ENCODE measurements at places on chromosomes 3 and 15.
A peak's percentile ranks its signal among the peaks of the same experiment; 100 is the strongest.

DNA sequence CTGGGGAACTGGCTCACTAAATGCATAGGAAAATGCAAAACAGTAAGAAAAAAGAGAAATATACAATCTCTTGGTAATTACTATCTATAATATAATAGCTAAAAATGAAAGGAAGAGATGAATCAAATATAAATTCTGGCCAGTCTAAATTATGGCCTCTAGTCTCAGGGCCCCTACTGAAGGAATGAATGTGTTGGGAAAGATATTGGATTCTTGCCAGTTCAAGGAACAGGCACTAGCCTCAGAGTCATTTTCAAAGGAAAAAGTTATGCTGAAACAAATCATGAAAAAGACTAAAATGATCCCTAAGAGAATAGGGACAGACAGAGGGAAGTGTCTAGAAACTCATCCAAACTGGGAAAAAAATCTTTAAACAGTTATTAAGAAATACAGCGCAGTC, 62.4 kb downstream of the C3orf80 start:
- DNase-seq: no peak

- DNase-seq: no peak
Measured at GRCh38 chr3:152729906-152730305, 105.0 kb upstream of the P2RY1 start.

GRCh38 chr3:194888916-194889315, 203.2 kb downstream of the FAM43A start:
- DNase-seq: no peak

- DNase-seq: no peak
Measured at GRCh38 chr3:179852142-179852905, 184.4 kb downstream of the PEX5L start.

GRCh38 chr3:123371426-123371825, 77.5 kb downstream of the ADCY5 start:
- no peak for DNase-seq

DNA sequence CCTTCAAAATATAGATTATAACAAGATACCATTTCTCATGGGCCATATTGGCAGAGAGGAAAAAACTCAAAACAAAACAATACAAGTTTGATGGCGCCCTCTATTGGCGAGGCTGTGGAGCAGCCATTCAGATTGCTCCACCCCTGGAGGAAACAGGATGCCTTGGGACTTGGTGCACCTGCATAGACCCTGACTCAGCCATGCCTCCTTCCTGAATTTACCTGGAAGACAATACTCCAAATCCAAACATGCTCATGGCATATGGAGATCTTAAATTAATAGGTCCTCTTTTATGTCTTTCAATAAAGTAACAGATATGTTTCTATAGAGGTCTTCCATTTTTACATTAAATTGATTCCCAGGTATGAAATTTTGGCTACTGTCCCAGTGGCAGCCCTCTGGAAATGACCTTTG, 90.0 kb downstream of the APBA2 start:
- peak; percentile 59 for DNase-seq

DNA sequence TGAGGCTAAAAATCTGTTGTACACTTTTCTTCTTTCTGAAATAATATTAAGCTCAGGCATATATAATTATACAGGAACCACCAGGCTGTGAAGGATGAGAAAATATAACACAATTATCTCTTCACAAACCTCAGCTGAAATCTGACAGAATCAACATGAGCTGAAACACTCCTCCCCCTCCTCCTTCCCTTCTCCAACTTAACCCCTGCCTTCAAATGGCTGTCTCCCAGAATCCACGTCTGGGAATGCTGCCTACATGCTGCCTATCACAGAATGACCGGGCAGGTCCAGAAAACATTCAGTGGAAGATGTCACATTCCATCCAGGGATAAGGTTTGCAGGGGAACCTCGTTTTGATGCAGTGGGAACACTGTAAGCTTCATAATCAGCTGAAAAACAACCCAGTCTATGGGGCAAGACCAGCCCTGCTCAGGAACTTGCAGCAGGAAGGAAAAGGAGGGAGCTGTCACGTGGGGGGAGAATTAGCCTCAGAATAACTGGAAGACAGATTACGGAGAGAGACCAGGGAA, 44.0 kb upstream of the SEMA6D start:
- DNase-seq: no peak

GRCh38 chr15:55056500-55056899, 140.2 kb downstream of the RSL24D1 start:
- DNase-seq: no peak

DNA sequence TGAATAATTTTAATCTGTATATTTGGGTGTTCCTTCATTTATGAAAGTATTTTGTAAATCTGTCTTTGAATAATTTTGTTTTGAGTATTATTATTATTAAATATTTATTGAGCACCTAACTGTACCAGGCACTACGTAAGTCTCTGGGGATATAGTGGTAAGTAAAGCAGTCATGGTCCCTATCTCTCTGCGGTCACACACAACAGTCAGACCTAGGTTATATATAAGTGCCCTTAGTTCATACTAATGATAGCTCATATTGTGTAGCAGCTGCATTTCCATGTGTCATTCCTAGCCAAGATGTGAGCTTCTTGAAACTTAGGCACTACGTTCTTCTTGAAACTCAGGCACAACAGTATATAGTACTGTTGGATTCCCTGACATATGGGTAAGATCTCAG, 12.4 kb downstream of the NKTR start:
- DNase-seq: no peak

DNA sequence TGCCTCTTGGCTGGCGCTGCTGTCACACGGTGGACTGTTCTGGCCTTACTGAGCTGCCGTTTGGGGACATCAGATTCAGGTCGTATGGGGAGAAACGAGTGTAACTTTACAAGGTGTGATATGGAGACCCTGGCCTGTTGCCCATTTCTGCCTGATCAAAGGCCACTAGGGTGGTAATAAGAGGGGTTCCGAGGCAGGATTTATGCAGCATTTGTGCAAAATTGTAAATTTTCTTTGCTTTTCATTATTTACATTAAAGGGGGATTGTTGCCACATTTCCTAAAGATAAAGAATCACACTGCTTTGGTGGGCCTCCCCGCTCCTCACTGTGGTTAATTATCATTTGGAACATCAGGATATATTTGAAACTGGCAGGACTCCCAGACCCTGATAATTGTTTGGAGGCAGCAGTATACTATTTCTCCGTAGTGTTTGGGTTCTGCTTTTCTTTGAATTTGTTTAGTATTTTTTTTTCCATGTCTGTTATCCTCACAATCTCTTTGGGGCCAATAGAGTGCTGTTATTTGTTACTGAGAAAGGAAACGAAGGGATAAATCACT, 891 bp downstream of the NXPE3 start:
- DNase-seq: no peak

DNA sequence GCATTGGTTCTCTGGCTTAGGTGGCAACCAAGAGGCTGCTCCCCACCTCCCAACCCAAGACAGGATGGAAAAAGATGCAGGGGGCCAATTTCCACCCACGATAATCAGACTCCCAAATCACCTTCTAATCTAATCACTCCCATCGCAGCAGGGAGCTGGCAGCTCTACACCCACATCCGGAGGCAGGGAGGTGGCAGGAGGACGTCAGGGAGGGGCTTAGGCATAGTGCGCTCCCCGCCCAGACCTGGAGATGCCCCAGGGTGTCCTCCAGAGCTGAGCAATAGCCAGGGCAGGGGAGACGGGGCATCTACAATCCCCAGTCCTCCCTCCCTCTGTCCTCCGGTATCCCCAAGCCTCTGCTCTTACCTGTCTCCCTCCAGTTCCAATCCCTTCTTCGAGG, 70.5 kb upstream of the SEC13 start:
- no peak for DNase-seq

- DNase-seq: no peak
Measured at GRCh38 chr15:62050115-62050514, 10.1 kb downstream of the VPS13C start.

DNA sequence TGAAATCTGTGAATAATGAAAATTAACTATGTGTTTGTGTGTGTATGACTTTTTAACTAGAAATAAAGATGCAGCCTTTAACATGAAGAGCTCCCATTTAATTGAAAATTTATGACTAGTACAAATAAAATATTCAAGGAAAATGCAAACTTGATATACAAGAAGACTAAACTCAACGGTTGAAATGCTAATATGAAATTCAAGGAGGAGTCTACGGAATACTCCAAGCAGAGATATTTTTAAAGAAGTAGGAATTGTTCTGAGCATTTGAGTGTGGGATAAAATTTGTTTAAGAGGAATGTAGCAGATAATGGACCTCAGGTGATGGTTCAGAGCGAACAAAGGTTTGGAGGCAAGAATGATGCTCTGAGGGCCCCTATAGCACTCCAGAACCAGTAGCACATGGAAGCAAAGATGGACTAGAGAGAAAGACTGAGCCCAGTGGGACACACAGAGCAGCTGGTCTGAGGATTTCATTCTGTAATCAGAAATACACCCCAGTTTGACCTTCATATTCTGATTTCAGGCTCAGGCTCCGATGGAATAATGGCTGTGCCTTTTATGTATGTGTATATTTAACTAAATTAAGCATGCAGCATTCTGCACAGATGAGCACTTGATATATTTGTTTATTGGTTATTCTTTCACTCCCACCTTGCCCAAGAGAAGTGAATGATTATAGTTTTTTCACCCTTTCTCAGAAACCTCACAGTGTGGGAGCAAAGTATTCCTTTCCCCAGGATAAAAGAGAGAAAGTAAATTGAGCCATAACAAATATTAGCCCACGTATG, 227.1 kb downstream of the ZPLD1 start:
- no peak for DNase-seq

- DNase-seq: no peak
Measured at GRCh38 chr3:66472313-66473134, 28.3 kb downstream of the LRIG1 start.

DNA sequence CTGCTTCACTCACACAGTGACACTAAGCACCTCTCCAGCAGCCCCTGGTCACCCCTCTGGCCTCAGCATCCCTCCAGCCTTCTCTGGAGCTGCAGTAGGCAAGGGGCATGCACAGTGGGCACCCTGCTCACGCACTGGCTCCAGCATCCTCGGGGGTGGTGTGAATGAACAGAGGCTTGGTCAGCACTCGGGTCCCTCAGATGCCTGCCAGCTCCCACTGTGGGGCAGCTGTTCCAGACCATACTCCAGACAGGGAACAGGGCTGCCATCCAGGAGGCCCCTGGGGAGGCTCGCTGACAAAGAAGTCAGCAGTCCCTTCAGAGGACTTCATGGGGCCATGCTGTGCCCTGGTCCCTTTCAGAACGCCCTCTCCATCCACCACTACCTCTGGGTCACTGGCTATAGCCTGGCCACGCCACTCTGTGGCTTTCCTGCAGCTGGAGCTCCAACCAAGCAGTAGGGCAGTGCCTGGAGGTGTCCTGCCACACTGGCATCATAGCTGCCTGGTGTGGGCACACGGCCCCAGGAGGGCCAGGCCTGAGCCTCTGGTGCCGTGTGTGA, 26.3 kb downstream of the ALS2CL start:
- no peak for DNase-seq

GRCh38 chr3:197135212-197135611, 105.6 kb upstream of the MELTF start:
- no peak for DNase-seq

DNA sequence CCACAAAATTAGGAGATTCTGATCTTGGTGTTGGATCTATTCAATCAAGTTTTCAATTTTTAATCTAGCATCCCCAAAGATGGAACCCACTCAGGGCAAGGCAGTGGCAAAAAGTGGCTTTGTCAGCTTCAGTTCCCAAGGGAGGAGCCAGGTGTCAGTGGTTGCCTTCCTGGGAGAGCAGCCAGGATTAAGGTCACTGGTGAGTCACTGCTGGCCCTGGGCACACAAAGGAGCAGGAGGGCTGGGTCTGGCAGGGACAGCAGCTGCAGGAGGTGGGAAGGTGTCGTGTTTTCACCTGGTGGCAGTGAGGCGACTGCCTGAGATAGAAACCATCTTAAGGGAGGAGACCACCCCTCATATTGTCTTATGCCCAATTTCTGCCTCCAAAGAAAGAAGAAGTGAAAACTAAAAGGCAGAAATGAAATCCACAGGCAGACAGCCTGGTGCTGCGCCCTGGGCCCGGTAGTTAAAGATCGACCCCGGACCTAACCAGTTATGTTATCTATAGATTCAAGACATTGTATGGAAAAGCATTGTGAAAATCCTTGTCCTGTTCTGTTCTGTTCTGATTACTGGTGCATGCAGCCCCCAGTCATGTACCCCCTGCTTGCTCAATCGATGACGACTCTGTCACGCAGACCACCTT, 5.9 kb upstream of the KLHL25 start:
- no peak for DNase-seq

DNA sequence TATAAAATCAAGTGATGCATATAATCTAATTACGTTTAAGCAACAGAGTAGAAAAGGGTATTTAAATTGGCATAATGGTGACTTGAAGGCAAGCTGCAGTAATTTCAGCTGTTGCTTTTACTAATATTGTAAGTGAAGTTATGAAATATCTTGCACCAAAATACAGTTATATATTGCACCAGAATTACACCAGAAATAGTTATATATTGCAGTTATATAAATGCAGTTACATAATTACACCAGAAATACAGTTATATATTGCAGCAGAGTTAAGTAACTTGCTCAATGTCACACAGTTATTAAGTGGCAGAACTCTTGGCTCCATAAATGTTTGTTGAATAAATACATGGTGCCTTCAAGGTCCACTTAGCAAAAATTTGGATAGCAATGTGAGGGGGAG, 51.4 kb downstream of the PCOLCE2 start:
- DNase-seq: no peak

DNA sequence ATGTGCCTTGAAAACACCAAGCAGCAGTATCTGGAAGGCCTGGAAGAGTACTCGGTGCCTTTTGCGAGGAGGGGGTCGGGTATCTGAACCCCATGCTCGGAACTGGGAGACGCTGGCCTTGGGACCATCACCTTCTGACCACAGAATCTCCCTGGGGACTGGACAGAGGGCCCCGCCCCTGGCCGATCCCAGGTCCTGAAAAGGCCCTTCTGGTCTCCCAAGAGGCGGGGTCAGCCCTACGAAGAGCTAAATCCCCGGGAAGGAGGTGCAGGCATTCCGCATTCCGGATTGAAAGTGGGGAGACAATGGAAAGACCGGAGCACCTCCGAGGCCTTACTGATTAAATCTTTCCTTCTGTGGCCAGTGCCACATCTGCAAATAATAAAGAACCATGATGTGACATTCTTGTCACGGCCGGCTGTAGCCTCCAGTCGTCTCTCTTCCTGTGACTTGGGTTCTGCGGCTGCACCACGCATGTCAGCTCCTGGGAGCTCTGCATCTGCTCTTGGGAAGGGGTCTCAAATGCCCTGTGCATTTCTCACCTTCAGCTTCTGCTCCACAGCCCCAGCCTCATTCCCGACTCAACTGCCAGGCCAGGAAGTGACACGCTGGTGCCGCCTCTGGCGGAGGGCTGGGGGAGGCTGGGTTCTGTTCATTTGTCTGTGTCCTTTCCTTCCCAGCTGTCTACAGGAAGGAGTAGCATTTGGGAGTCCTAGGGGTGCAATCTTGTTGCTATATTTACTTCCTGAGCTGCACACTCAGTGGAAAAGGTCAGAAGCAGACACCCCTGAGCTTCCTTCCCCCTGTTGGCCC, 173.5 kb downstream of the KLF13 start:
- no peak for DNase-seq

- DNase-seq: no peak
Measured at GRCh38 chr15:98671060-98672008, 23.0 kb downstream of the IGF1R start.
